Stimulated activated CD4-positive, alpha-beta T cell treated with anti-CD3 and anti-CD28 coated beads, Interleukin-15, amount 100 ng/mL, for 1 hour (primary cell): ENCODE measurements at places on chromosomes 11 and 22.

DNA sequence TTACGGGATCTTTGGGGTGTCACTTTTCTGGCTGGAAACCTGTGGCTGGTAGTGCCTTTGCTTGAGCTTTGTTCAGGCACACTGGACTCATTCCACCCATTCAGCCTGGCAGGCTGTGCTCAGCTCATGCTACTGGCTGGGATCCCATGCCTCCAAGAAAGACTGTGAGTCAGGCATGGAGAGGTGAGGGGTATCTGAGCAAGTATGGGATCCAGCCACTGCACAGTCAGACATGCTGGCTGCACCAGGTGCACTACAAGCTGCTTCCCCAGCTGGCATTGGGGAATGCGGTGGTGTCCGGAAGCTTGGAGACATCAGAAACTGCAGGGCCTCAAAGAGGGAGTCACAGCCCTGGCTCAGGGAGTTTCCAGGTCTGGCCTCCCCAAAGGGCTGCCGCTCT lies 12.0 kb upstream of the MED17 start:
- DNase-seq = no peak

- DNase-seq = no peak
Measured at GRCh38 chr11:59173080-59173963, 1.4 kb downstream of the DTX4 start.

- no peak for DNase-seq
Measured at GRCh38 chr11:122686111-122686510, 30.6 kb downstream of the UBASH3B start.

DNA sequence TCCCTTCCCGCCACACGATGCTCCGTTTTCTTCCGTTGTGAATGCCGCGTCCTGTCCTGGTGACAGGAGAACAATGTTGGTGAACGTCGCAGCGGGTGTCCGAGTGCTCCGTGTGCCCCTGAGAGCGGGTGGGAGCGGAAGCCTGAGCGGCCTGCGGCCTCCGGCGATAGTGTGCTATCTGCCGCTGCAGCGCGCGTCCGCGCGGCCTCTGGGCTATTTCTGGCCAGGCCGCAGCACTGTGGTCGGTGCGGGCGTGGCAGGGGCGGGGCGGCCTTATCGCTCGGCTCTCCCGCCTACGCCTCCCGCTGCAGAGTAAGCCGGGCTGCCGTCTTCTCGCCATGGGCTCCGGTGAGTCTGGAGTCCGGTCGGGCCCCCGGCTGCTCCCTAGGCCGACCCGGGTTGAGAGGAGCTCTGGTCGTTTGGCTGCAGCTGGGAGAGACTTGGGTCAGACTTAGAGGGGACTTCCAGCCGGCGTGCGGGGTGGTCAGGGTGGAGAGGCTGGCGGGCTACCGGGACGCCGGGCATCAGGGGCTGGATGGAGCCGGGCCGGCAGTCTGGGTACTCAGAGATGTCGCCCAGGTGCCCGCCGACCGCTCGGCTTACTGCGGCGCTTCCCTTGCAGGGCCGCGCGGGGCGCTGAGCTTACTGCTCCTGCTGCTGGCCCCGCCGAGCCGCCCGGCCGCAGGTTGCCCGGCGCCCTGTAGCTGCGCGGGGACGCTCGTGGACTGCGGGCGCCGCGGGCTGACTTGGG lies at the start of gene GP1BB:
Gene GP1BB, plus strand, starts transcription at position 308 of the 751 bp plus-strand sequence. Its CDS starts 31 bp downstream, at position 339.
- DNase-seq = no peak

- no peak for DNase-seq
Measured at GRCh38 chr11:35304386-35304775, 115.0 kb downstream of the SLC1A2 start.

DNA sequence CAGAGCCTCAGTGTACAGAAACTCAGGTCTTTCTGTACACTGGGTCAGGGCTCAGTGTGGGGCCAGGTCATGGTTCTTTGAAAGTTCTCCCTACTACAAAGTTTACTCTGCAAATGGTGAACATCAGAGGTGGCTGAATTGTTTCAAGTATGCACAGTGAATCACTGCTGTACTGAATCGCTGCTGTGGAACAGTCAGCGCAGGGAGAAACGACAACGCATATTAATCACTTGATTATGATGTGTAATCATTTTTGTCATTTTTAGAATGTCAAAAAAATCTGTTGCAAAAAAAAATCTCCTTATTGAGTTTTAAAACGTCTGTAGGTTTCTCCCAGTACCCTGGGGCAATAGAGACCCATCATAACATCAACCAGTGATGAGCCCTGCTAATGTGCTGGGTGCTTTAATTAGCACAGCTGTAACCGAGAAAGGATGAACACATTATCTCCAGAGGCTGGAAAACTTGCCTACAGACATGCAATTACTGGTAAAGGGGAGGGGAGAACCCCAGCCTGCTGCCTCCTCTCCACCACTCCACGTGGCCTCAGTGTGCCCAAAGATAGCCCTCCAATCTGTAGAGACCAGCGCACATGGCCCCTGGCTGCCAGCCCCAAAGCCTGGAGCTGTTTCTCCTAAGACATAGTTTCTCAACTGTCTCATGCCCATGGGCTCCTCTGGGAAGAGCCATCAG lies 12.8 kb downstream of the ARRB1 start:
- DNase-seq = no peak

DNA sequence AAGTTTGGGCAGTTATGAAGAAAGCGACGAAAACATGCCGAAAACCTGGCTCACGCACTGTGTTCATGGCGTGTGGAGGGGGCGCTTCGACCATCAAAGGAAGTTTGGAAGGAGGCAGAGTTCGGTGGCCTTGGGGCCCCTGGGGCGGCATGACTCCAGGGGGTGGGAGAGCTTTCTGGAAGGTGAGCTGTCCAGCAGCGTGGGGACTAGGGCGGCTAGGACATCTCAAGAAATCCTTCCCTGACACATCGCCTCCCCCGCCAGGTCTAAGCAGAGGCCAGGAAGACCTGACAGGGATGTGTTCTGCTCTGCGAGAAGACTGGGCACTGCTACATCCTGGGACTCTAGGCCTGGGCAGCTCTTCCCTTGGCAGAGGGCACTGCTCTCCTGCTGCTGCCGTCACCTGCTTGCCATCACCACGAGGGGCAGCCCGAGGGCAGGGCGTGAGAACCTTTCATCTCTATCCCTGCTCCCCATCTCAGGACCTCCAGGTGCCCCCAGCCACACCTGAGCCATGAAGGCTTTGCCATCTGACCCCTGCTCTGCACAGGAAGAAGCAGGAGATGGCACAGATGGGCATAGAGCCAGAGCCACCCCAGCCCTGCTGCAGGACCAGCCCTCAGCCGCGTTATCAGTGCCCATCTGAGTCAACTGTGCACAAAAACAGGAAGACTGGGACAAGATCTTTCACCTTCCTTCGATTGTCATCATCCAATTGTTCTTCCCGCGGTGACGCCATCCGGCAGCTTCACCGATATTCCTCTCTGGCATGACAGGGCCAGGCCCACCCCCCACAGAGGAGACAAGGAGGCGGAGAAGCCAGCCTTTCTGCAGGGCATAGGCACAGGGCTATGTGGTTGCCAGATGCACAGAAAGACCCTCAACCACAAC lies 12.7 kb downstream of the LINC01488 start:
- no peak for DNase-seq

DNA sequence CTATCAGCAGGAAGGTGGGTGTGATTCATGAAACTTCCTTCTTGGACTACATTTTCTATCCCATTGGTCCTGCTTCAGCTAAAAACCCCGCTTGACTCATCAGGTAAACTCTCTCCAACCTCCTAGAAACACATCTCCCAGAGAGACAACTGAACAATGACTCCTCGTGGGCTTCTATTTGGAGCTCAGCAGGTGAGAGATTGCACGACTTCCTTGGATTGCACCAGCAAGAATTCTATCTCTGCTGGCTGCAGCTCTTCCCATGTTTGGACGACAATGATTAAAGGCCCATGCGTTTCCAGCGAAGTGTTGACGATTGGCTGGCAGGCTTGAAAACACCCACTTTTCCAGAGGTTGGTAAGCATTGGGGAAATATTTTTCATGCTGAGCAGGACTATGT lies 216.1 kb upstream of the NTM start:
- DNase-seq = no peak

GRCh38 chr22:47324435-47324990 lies 562.1 kb downstream of the TBC1D22A start:
- no peak for DNase-seq

GRCh38 chr11:128164080-128164741 lies 423.1 kb downstream of the ETS1 start:
- no peak for DNase-seq

GRCh38 chr11:134599299-134599771 lies 187.3 kb upstream of the B3GAT1 start:
- no peak for DNase-seq
